Cerebellar nuclear complex (tissue), 1 donor: ENCODE measurements at places on chromosomes 7 and 10.

GRCh38 chr10:132536877-132537683 is 507 bp upstream of the INPP5A start:
- DNase-seq: peak; percentile 99

GRCh38 chr7:24365606-24366005 is 81.6 kb downstream of the NPY start:
- no peak for DNase-seq

DNA sequence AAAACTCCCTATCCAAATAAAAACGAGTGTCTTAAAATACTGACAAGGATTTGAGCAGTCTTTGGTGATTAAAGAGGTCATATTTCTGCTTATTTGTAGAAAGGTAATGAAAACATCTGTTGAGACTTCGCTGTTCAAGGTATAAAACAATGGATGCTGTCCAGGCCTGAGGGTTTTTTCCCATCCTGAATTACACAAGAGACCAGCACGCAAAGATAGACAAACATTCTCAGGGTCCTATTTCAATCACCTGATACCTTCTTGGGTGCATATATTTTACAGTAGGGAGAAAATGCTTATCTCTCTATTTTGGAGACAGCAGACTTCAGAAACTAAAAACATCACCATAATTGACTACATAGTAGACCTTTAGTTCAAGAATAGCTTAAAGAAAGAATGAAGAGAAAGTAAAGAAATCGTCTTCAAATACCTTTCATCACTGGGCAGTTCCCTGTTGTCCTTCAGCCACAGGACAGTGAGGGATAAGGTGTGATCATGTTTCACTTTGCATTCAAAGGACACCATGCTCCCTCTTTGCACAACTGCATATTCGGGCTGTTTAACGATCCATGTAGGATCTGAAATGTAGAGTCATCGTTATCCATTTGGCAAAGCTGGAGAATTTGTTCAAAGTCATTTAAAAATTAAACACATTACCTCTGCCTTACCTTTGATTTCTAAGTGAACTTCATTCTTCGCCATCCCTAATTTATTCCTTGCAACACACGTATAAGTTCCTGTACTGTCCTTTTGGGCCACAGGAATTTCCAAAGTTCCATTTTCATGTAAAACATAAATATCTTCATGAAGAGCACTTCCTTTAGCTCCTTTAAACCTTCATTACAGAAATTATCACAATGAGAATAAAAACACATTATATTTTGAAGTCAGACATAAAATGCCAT is 63.7 kb upstream of the LAMB4 start:
- DNase-seq: no peak

- no peak for DNase-seq
Measured at GRCh38 chr7:816751-817671, 15.3 kb upstream of the SUN1 start.

- no peak for DNase-seq
Measured at GRCh38 chr7:140605337-140605736, 35.3 kb downstream of the DENND2A start.

DNA sequence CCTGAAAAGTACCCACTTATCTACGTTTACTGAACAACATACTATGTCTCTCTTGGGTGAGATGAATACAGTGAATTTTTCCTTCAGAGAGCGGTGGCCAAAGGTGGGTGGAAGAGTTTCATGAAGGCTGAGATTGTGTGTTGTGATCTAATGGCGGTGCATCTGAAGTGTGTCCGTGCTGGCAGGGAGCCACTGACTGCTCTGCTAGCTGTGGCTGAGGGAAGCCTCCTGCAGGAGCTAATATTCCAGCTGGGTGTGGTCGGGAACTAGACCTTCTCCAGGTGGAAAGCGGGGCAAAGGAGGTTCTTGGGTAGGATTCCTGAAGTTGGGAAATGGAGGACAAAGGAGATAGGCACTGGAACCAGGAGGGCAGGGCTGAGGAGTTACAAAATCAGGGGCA is 69.2 kb upstream of the GRB10 start:
- DNase-seq: no peak

DNA sequence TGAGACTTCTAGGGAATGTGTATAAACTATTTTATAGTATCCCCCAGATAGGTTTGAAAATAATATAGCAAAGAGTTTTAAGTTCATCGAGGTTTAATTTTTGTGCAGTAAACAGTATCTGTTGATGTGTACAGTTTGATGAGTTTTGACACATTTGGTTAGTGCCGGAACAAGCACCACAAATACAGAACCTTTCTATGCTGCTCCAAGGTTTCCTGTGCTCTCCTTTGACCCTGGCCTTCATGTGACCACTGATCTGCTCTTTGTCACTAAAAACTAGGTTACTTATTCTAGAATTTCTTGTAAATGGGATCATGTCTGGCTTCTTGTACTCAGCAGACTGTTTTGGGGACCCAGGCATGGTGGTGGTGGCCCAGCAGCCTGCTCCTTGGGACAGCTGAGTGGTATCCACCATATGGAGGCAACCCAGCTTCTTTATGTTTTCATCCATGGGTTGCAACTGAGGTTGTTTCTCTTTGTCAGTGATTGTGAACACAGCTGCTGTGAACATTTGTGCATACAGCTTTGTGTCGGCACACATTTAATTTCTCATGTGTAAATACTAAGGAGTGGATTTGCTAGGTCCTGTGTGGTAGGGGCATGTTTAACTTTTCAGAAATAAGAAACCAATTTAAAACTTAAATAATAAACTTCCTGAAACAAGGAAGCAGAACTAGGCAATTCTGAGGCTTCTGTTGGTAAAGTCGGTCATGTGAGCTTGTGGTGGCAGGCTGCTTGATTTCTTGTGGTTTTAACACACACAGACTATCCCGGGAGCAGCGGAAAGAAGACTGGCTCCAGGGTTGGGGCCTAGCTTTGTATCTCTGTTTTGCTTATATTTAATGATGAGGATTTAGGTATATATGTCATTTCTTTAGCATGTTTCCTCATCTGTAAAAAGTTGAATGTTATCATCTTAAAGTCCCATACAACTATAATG is 219.4 kb downstream of the ABCA13 start:
- no peak for DNase-seq

- DNase-seq: no peak
Measured at GRCh38 chr7:139548302-139549028, 25.0 kb downstream of the CLEC2L start.

DNA sequence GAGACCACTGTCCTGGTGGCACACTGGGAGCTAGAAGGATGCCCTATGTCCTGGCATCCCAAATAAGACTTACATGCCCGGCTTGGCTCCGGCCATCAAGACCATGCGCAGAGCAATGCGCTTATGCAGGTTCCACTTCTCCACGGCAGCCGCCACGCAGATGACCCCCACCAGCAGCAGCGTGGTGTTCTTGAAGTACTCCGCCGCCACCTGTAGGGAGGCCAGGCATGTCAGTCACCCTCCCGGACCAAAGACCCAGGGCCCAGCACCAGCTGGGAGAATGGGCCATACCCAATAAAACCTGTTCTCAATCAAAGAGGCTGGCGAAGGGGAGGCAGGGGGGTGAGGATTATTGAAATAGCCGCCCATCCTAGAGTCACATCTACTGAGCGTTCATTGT is 19.9 kb downstream of the SLC13A4 start:
- no peak for DNase-seq

DNA sequence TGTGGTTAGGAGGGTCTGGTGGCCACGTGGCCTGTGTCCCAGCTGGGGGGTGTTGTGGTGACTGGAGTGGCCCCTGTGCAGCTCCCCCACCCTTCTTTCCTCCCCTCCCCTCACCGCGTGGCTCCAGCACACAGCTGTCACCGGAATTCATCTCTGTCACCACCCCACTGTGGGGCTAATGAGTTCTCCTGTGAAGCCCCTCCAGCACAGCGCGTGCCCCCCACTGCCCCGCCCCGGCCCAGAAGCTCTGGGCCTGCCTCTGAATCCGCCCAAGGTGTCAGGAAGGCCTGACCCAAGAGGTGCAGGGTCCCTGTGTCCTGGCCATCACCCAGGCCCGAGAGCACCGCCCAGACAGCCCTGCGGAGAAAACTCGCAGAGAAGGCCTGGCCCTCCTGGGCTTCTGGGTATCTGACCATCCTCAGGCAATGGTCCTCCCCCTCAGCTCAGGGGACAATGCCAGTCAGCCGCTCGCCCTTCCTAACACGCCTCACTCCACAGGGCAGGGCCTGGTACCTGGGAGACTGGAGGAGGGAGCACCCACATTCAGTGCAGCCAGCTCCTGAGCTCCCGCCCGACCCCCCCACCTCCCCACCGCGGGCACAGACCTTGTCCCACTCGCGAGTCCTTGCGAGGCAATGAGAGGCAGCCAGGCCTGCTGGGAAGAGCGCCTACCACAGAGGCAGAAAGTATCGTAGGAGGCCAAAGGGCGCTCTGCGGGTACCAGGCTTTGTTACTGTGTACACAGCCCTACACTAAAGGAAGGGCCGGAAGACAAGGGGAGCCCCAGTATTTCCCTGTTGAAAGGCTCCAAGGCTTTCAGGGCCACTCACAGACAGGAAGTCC is 38.2 kb downstream of the GBX1 start:
- DNase-seq: no peak

DNA sequence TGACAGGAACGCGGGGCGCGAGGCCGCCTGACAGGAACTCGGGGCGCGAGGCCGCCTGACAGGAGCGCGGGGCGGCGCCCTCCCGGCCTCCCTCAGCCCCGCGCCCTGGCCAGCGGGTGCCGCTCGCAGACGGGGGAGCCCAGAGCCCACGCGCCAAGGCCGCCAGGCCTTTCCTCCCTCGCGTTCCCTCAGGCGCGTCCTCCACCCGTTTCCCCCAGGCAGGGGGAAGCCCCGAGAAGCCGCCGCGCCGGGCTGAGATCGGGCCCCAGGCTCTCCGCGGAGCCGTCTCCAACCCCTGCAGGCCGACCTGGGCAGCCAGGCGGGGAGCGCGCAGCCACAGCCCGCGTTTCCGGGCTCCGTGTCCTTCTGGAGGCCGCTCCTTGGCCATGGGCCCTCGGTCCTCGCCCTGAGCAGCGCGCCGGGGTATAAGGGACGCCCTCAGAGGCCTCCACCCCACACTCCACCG is 17.7 kb downstream of the PTPRN2 start:
- no peak for DNase-seq

DNA sequence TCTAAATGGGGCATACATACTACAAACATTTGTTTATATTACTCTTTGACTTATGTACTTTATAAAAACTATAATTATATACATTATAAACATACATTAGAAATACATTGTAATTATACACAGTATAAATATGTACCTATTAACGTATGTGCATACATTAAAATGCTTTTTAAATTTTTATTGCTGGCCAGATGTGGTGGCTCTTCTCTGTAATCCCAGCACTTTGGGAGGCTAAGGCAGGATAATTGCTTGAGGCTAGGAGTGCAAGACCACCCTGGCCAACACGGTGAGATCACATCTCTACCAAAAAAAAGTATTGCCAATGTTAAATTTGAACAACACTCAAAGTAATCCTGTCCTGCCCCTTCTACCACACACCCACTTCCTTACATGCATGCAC is 1037.0 kb downstream of the GRM8 start:
- DNase-seq: no peak

GRCh38 chr10:1642600-1643160 is 94.6 kb downstream of the ADARB2 start:
- DNase-seq: no peak

DNA sequence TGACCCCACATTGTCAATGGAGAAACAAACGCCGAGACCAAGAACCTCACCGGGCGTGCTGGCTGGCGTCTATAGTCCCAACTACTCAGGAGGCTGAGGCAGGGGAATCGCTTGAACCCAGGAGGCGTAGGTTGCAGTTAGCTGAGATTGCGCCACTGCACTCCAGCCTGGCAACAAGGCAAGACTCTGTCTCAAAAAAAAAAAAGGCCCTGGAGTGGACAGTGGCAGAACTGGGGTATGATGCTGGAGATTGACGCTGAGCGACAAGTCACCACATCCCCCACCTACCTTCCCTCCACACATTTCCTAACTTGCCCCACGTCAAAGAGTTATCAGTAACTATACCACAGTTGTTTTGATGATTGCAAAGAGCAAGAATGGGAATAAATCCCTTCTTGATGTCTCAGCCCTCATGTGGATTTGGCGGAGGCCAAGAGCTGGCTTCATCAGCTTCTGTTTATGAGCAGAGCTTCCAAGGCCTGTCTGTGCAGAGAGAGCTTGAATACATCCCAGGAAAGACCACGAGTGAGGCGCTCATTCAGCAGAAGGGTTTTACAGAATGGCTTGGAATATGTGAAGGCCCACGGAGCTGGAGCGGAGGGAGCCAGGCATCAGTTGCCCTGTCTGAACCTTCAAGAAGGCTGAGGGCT is 28.0 kb upstream of the TNS3 start:
- DNase-seq: no peak

DNA sequence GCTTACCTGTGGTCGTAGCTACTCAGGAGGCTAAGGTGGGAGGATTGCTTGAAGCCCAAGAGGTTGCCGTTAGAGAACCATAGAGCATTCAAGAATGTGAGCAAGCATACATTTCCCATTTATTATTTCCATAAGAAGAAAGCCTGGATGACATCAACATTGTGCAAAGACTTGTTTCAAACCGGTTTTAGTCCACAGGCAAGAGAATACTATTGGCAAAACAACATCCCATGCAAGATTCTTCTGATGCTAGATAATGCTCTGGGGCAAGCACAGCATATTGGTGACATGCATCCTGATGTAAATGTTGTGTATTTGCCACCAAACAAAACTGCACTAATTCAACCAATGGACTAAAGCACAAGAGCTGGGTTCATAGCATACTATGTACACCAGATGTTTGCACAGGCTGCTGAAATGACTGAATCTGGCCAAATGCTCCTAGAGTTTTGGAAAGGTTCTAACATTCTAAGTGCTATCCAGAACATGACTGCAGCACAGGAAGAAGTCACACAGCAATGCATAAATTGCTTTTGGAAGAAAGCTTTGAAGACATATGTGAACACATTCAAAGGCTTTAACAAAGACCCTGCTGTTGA is 42.6 kb downstream of the OTUD1 start:
- DNase-seq: no peak

- no peak for DNase-seq
Measured at GRCh38 chr10:24869354-24870015, 82.9 kb downstream of the PRTFDC1 start.

DNA sequence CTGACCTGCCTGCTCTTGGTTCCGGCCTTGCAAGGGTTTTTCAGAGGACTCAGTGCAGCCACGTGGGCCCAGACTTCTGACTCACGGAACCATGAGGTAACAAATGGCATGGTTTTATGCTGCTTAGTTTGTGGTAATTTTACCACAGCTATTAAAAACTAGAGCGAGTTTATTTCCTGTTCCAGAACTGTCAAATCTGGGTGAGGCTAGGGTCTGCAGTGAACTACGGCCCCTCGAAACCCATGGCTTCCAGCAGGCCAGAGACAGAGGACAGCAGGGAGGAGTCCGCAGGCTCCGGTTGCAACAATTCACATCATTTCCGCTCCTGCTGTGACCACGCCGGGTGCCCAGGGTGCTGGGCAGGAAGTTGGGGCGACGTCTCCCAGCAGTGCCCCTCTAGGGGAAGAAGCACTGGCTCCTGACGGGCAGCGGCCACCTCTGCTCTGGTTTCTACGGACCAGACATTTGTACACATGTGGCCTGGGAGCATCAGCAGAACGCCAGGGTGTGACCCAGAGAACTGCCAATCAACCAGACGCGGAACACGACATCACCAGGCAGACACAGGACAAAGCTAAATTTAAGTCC is 74.8 kb downstream of the ADARB2 start:
- DNase-seq: no peak
